ENCODE measurements at places on chromosomes 7 and 10. TPM values are rescaled to one million over a fixed set of nuclear protein-coding genes. Genes with fewer than 3 reads are reported as not detected.

GRCh38 chr7:128021366-128021765 lies 9.9 kb downstream of the LRRC4 start:
- no peak for DNase-seq

- no peak for DNase-seq
Observed at GRCh38 chr7:146510088-146510680, 393.6 kb downstream of the CNTNAP2 start.

GRCh38 chr7:32228601-32229000 lies 158.4 kb upstream of the PDE1C start:
- DNase-seq: no peak

DNA sequence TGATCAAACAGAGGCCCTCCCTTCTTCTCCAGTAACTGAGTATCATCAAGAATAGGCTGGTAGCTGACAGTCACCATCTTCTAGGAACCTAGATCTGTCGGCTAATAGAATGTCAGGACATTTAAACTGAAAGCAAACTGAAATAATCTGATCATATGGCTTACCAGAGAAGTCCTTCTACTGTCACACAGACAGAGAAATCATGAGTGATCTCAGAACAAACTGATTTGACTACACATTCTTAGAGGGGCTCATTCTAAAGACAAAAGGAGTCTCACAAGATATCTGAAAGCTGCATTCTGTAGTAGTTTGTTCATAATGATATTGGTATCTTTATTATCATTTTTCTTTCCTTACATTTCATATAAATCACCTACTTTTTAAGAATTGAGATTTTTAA lies 130.9 kb upstream of the ADCY1 start:
- DNase-seq: no peak

DNA sequence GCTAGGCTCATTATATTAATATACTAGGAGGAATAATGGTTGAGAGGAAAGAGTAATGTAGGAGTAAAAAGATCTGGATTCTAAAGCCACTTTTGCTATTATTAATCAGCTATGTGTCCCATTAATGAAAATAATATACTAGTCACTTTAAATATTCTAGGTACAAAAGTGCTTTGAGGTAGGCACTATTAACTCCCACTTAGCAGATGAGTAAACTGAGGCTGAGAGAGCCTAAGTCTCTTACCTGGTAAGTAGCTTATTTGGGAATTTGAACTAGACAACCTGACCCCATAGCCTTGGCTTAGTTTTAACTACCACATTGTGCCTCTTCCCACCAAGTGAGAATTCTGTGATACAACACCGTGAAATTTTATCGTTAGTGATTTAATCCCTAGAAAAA lies 6.0 kb downstream of the ARMC10 start:
- no peak for DNase-seq

DNA sequence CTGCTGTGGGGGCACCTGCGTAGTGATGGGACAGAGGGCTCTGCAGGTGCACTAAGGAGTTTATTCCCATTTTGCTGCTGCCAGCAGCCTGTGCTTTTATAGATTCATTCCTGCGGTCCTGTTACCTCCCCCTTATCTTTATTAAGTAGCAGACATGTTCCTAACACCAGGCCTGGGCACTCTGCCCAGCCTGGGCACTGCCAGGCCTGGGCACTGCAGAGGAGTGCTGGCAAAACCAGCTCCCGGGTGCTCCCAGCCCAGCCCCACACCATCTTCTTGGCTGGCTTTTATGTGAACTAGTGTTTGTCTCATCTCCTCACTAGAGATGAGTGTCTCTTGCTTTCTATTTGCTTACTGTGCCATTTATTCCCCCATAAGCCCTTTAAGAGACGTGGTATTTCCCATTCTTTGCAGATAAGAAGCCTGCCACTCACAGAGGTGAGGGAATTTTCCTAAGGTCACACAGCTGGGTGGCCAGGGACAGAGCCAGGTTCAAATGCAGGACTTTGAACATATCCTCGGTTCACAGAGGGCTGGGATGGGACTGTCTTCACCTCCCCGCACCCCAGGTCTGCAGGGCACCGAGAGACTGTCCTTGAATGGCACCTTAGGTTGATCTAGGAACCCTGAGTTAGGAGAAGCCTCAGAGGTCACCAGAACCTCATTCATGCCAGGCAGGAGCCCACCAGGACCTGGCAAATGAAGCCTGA lies 14.6 kb upstream of the DRGX start:
- DNase-seq: no peak

HK1 gene
- 139 TPM for total RNA-seq

PTN gene
- 8.3 TPM for total RNA-seq

- DNase-seq: no peak
Observed at GRCh38 chr7:117874191-117874700, 1.0 kb upstream of the CTTNBP2 start.

APBB1IP gene
- 8.0 TPM for total RNA-seq

VIPR2 gene
- total RNA-seq: 4.8 TPM

DNA sequence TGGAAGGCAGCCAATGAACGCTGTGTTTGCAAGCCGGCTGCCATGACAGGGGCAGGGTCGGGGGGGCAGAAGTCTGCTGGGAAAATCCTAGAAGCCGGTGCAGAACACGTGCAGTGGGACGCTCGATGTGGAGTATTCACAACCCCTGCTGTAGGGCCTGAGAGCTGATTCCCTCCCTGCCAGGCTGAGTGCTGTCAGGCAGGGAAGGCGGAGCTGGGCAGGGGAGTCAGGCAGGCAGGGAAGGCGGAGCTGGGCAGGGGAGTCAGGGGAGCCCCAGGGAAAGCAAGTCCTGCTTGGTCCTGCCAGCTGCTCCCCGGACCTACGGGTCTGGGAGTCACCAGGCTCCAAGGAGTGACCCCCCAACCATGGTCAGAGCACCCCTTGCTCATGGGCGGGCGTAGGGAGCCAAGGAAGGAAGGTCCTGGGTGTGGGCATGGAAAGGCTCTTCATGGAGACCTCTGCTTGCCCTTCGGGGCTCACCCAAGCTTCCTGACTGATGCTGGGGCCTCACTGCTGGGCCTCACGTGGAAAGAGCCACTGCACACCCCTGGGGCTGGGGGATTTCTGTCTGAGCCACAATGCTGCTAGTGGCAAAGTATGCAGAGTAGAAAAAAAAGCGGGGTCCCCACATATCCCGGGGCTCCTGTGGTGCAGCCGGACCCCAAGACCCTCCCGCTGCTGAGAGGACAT lies 4.2 kb downstream of the CNPY1 start:
- DNase-seq: no peak

- no peak for DNase-seq
Observed at GRCh38 chr10:130985158-130985753, 326.3 kb downstream of the TCERG1L start.

DNA sequence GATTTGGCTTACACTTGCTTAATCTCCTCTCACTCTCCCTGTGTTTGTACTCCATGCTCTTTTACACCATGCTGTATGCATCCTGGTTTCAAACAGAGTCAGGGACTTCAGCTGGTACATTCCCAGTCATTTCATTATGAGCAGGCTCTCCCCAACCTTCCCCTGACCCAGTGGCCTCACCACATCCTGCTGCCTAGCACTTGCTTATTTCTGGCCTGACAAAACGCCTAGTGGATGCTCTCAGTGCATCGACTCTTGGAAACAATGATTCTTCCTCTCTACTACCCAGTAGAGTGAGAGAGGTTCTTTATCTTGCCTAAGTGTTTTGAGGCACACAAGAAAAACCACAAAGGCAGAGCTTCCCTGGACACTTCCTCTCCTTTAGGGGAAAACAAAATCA lies 63.4 kb downstream of the CAV1 start:
- no peak for DNase-seq

- DNase-seq: no peak
Observed at GRCh38 chr10:12419262-12419847, 70.0 kb downstream of the CAMK1D start.

ACHE gene
- 4.0 TPM for total RNA-seq
